Stimulated activated CD4-positive, alpha-beta T cell treated with anti-CD3 and anti-CD28 coated beads, Interleukin-2, amount 100 ng/mL, for 24 hours (primary cell): ENCODE measurements at places on chromosomes 3 and 15.

DNA sequence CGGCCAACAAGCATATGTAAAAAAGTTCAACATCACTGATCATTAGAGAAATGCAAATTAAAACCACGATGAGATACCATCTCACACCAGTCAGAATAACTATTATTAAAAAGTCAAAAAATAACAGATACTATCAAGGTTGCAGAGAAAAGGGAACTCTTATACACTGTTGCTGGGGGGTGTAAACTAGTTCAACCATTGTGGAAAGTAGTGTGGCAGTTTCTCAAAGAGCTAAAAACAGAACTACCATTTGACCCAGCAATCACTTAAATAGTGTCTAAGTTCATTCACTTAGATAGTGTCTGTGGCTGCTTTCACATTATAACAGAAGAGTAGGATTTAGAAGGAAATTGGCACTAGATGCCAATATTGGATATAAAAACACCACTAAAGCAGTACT is 49.7 kb downstream of the CGGBP1 start:
- no peak for DNase-seq

GRCh38 chr3:20739814-20740213 is 553.8 kb upstream of the SGO1 start:
- DNase-seq, result no peak

GRCh38 chr3:10929978-10930665 is 62.4 kb upstream of the SLC6A1 start:
- DNase-seq, result no peak

DNA sequence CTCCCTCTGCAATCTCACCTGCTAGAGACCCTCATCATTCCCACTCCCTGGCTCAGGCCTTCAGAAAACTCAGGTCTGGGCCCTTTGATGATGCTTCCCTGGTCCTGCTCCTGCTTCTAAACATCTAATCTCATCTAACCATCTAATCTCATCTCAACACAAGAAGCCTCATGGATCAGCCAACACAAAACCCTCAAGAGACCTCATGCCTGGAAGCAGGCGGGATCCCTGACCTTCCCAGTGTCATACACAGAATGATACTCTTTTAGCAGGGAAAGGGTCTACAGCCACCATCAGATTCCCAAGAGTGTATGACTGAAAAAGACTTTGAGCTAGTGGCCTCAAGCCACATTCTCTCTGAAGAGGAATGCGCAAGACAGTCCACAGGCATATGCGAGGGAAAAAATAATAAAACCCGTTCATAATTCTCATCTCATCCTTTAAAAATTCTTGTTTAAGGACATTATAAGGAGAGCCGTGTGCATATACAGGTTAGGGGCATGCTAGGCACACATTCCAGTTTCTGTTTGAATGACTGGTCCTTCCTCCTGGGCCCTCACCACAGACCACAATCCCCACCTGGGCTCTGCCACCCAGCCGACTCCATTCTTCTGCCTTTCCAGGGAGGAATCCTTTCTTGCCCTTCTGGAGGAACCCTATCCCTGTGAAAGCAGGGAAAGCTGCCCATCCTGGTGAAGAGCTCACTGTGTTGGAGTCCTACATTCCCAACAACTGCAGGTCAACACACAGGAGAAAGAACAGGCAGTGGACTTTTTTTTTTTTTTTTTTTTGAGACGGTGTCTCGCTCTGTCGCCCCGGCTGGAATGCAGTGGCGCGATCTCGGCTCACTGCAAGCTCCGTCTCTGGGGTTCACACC is 2.2 kb downstream of the ZXDC start:
- DNase-seq, result peak; percentile 22

GRCh38 chr15:39582977-39583595 is 2.2 kb downstream of the THBS1 start:
- no peak for DNase-seq

GRCh38 chr3:106068795-106069194 is 200.0 kb upstream of the CBLB start:
- no peak for DNase-seq

- no peak for DNase-seq
Observed at GRCh38 chr3:13164893-13165492, 91.8 kb upstream of the IQSEC1 start.

GRCh38 chr15:51252671-51253070 is 85.7 kb downstream of the CYP19A1 start:
- no peak for DNase-seq

GRCh38 chr3:132038198-132038825 is 3.5 kb upstream of the CPNE4 start:
- DNase-seq, result no peak

DNA sequence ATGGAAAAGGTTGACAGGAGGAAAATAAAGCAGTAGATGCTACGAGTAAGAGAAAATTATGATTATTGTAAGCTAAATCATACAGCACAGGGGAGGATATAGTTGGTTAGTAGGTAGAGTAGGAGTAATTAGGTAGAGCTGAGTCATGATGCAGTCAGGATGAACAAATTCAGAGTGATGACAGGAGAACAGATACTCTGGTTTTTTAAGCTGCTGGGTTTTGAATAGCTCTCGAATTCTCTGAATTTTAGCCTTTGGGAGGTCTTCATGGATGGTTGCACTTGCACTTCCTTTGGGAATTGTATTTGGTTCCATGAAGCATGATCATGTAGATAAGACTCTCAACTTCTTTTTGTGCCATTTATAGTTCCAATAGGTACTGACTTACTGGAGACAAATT is 96.2 kb downstream of the ECT2 start:
- DNase-seq, result no peak

GRCh38 chr3:55322638-55323037 is 164.5 kb downstream of the WNT5A start:
- no peak for DNase-seq

DNA sequence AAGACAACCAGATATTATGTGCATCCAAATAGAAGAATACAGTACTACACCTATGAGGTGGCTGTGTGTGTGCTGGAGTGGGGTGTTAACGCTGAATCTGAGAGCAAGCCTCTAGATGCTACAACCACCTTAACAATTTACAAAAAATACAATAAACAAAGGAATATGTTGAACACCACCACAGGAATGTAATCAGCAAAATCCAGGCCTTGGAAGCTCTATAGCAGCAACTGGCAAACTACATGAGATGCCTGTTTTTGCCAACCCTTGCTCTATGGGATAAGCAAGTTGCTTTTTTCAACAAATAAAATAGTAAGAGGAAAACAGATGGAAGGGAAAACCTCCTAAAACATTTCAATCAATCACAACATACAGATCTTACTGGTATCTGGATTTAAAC is 23.9 kb downstream of the SLTM start:
- DNase-seq, result no peak

- DNase-seq, result no peak
Observed at GRCh38 chr15:68223171-68223570, 6.4 kb downstream of the CLN6 start.

DNA sequence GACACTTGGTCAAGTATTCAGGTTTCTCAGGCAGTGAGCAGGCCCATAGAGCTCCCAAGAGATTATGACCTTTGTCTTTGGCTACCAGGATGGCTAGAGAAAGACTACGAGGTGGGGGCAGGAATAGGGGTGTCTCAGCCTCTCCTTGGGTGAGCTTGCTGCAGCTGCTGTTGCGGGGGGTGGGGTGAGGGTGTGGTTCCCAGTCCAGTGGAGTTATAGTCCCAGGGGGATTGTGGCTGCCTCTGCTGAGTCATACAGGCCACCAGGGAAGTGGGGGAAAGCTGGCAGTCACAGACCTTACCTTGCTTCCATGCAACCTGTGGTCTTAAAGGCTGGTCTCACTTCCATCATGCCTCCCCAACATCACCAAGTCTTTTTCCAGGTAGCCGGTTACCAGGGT is 31.7 kb downstream of the ATP2C1 start:
- DNase-seq, result no peak

GRCh38 chr15:32033186-32033890 is 3.0 kb downstream of the CHRNA7 start:
- DNase-seq, result no peak

GRCh38 chr3:7752005-7752404 is 749.6 kb upstream of the LMCD1 start:
- no peak for DNase-seq

DNA sequence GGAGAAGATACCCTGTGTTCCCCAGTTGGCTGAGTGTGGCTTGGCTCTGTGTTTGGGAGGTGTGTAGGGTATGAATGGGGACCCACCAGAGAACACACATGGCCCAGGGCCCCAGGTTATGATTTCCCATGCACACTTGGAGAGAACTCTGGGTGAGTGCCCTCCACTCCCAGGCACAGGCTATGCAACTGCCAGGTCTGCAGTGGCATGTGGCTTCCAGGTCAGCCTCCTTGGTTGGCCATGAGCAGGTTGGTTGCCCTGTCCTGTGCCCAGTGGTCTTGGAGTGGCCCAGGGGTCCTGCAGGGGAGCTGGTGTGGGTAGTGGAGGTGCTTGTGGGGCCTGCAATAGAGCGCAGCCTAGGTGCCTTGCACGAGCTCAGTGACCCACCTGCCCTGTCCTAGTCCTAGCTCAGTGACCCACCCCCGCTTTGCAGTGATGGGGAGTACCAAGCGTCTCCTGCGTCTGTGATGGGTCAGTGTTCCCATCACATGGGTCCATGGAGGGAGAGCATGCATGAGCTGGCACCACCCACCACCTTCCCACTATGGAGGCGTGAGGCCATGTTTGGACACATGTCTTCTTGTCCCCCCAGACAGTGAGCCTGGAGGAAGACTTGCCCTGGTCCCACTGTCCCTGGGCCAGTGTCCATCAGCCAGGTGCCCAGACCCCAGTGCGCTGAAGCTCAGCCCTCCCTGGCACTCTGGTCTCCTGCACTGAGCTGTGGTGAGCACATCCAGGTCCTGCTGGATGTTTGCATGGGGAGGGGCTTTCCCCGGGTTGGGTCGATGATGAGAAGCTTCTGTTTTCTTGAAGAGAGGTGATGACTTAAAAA is 217.3 kb downstream of the SNRPN start:
- peak; percentile 5 for DNase-seq

DNA sequence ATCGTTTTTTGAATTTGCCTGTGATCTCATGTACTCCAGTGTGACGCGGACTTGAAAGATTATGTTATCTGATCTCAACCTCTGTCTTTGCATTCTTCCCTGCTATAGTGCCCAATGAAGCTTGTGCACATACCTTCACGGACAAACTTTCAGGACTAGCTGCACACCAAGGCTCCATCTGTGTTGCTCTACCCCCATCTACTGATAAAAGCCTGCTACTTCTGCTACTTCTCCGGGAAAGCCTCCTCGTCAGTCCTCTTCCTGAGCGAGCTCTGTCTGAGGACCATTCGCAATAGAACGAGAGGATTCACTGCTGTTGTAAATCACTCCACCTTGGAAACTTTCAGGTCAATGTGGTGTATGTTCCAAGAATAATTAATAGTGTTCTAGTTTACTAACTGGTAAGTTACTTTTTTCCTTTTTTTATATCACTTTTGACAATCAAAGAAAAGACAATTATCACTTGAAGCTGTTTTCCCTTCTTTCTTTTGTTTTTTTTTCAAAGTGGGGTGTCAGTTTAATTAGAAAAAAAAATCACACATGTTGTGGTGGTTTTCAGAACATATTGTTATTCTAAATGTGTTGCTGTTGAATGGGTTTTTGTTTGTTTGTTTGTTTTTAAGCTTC is 217.6 kb downstream of the ARRDC4 start:
- DNase-seq, result peak; percentile 4

- DNase-seq, result no peak
Observed at GRCh38 chr15:45616901-45617323, 17.9 kb upstream of the SQOR start.

DNA sequence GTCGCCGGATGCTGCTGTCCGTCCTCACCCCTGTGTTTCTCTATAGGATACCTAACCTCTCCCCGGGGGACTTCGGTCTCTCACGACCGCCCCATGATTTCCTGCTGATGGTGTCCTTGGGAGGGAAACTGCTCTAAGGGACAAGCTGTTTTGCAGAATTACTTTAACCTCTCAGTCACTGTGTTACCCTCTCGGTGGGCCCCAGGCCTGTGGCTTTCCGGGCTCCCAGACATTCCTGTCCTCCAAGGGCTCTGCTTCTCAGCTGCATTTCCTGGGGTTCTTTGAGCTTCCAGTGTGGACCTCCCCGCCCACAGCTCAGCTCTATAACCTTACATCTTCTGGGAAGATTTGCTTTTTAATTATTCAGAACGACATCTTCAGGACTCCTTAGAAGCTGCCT is 40.9 kb downstream of the CHST2 start:
- no peak for DNase-seq

- no peak for DNase-seq
Observed at GRCh38 chr3:72957297-72957696, 39.3 kb upstream of the PPP4R2 start.

GRCh38 chr3:132343018-132343612 is 25.9 kb downstream of the ACP3 start:
- DNase-seq, result no peak

- no peak for DNase-seq
Observed at GRCh38 chr3:183149915-183150750, 12.4 kb downstream of the LAMP3 start.

GRCh38 chr15:74777769-74778598 is 3.9 kb upstream of the CSK start:
- DNase-seq, result no peak

DNA sequence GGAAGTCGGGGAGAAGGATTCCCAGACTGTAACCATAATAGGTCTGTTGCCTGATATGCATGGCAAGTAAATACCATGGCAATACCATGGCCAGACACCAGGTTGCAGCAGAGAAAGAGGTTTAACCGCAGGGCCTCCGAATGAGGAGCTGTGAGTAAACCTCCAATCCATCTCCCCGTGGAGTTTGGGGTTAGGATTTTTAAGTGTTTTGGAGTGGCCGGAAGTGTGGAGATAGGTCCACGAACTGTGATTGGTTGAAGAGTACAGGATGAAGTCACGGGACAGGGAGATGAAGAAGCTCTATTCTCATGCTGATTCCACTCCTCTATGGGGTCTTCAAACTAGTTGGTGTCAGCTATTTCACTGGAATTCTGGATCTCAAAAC is 127.9 kb downstream of the ST8SIA2 start:
- peak; percentile 64 for DNase-seq

DNA sequence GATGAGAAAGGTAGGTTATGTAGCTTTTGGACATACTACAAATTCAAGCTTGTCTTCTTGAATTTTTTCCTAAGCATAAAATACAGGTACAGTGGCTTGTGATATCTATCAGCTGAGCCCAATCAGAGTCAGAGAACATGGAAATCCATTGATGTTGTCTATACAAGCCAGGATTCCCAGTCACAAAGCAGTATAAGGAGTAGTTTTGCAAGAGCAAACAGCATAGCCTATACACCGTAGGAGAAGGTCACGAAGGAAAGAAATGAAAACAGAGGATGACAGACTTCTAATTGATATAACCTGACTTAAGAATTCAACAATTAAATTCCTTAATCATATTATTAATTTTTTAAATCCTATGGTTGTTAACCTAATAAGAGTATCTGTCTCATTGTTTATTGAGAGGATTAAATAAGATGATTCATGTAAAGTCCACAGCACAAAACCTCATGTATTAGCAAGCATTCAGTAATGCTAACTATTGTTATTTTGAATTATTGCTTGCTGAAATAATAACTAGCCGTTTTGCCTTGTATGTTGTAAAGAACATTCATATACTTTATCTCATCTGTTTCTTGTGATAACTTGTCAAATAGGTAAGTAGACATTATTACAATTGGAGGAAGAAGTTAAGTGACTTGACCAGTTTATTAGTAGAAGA is 276.6 kb upstream of the ZPLD1 start:
- no peak for DNase-seq

GRCh38 chr3:40713306-40713705 is 188.5 kb downstream of the ZNF621 start:
- DNase-seq, result no peak

GRCh38 chr15:96627031-96627568 is 296.6 kb downstream of the NR2F2 start:
- DNase-seq, result no peak

- no peak for DNase-seq
Observed at GRCh38 chr15:29285386-29285785, 15.8 kb upstream of the NSMCE3 start.

- no peak for DNase-seq
Observed at GRCh38 chr3:122628567-122628966, 51.1 kb downstream of the PARP15 start.
